Neural progenitor cell (in vitro differentiated cells): ENCODE measurements at places on chromosomes 2 and 18. TPM values are rescaled to one million over a fixed set of nuclear protein-coding genes. Genes with fewer than 3 reads are reported as not detected.
A peak's percentile ranks its signal among the peaks of the same experiment; 100 is the strongest.

The CD8A gene
- 0.03 and 0.34 TPM in 2 replicates for total RNA-seq

DNA sequence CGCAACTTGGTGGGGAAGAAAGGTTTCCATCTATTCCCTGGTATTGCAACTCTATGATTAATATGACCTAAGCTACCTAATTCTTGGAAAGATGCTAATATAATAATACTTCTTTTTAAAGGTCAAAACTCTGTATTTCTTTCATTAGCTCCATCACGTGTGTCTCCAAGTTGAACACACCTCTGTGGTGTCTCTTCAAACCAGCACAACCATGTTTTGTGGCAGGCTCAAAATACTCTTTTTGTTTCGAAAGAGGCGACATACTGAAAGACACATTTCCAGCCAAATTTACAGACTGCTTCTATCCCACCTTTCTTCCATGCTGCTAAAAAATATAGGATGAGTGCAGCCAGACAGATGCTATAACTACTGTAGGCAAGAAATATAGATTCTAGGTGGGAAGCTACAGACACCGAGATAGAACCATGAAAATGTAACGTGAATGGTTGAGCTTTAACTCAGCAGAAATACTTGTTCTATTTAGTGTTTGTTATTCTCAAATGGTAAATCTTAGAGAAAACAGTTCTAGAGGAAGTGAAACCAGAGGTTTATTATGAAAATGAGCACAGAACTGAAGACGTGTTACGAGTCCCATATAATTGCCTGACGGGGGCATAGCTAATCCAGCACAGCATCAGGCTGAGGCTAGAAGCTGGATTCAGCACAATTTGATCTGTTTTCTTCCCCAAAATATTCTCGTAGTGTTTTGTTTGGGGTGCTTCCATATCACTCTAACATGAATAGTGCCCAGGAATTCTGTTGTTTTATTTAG is 991.5 kb upstream of the FANCL start:
- H3K4me1 ChIP-seq: peaks cover 8% of the 10 kb centered on the region
- H3K27me3 ChIP-seq: no peaks in the 10 kb centered on the region
- no peak for DNase-seq
- H3K27ac ChIP-seq: no peak overlapping the region
- no peaks in the 10 kb centered on the region for H3K36me3 ChIP-seq
- H3K4me3 ChIP-seq: no peak overlapping the region

DNA sequence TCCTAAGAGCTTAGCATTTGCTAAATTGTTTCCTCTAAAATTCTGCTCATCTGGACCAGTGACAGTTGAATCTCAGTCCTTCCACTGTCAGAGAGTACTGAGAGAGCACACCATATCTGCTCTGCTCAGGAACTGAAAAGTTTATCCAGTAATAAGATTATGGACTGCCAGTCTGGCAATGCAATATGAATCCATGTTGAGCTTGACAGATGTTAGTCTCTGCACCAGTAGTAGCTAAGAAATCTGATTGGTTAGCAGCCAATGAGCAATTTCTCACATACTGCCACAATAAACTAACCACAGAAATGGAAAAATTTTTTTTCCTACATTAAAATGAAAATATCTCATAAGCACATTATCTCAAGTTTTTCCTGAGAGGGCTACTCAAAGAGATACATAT is 2.3 kb downstream of the PRKD3 start:
- peaks cover 34% of the 10 kb centered on the region for H3K4me1 ChIP-seq
- H3K36me3 ChIP-seq: no peaks in the 10 kb centered on the region
- peaks cover 27% of the 10 kb centered on the region for H3K27me3 ChIP-seq

GRCh38 chr2:100010606-100011005 is 131.8 kb downstream of the AFF3 start:
- H3K4me3 ChIP-seq: no peak overlapping the region
- H3K36me3 ChIP-seq: no peaks in the 10 kb centered on the region
- no peaks in the 10 kb centered on the region for H3K4me1 ChIP-seq
- DNase-seq: no peak
- H3K27ac ChIP-seq: no peak overlapping the region

DNA sequence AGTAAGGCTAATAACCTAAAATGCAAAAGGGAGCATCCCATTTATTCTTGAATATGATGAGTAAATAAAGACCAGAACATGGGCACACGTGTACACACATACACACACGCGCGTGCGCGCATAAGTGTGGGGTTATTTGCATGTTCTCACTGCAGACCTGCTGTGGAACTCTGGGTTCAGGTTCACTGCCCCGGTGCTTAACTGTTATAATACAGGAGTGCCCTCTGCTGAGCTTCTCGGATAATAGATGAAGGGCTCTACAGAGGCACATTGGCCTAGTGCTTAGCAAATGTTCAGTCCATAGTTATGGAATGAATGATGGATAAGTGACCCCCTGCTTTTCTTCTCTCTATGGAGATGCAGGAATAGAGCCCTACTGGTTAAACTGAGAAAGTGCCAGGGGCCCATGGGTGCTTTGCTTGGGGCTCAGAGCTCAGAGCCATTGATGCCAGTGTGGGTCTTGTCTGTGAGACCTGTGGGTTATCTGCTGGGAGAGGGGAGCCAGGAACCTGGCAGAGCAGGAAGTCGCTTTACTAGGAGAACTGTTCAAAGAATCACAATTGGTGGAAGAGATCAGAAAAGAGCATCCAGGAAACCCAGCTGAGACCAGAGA is 3.6 kb upstream of the ARL4C start:
- no peaks in the 10 kb centered on the region for H3K27me3 ChIP-seq
- no peaks in the 10 kb centered on the region for H3K36me3 ChIP-seq
- peaks cover 16% of the 10 kb centered on the region for H3K4me1 ChIP-seq

The ILKAP gene
- 19.0 and 24.7 TPM in 2 replicates for total RNA-seq

DNA sequence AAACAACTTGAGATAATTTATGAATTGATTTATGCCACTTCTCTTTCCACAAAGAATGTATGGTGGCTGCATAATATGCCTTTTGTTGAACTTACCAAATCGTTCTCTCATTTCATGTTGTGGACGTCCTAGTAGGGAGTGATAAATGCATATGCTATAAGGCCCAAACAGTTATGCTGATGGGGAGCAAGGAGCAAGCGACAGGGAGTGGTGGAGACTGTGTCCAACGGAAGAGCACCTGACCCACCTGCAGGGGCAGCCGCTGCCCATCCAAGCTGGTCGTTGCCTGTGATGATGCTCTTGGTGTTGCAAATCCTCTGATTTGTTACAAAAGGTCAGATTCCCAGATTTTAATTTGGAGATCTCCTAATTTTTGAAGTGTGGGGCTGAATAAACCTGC is 31.0 kb upstream of the MGAT4A start:
- no peak overlapping the region for H3K27ac ChIP-seq
- H3K36me3 ChIP-seq: no peaks in the 10 kb centered on the region
- DNase-seq: no peak

The HOXD1 gene
- total RNA-seq: not detected in 2 replicates

- peaks cover 47% of the 10 kb centered on the region for H3K4me1 ChIP-seq
- DNase-seq: peak; percentile 46
- peaks cover 3% of the 10 kb centered on the region for H3K27me3 ChIP-seq
- no peak overlapping the region for H3K4me3 ChIP-seq
- H3K27ac ChIP-seq: no peak overlapping the region
Observed at GRCh38 chr2:7725171-7725849, 808.1 kb downstream of the RNF144A start.

- peaks cover 7% of the 10 kb centered on the region for H3K4me1 ChIP-seq
- no peaks in the 10 kb centered on the region for H3K36me3 ChIP-seq
- no peak overlapping the region for H3K4me3 ChIP-seq
- no peak overlapping the region for H3K27ac ChIP-seq
Observed at GRCh38 chr2:134713176-134713575, 5.6 kb downstream of the TMEM163 start.

GRCh38 chr2:95234816-95235215 is 27.5 kb downstream of the ZNF892 start:
- H3K4me3 ChIP-seq: no peak overlapping the region
- no peaks in the 10 kb centered on the region for H3K4me1 ChIP-seq
- H3K27ac ChIP-seq: no peak overlapping the region
- DNase-seq: no peak
- H3K27me3 ChIP-seq: no peaks in the 10 kb centered on the region

DNA sequence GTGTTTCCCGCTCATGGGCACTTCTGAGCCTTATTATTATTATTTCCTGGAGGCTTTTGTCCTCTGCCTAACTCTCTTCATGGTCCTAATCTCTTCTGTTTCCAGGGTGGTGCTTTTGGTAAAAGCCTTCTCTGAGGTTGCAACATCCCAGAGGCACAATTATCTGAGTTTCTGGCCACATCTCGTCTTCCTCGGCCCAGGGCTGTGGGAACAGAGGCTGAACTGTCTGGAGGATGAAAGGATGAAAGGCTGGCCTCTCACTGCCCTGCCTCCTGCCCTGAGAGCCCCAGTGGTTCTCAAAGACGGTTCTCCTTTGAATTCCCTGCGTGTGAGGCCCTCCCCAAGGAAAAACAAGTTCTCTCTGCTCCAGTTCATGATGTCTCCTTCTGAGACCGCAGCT is 13.8 kb downstream of the GYPC start:
- H3K36me3 ChIP-seq: no peaks in the 10 kb centered on the region
- H3K27me3 ChIP-seq: no peaks in the 10 kb centered on the region
- no peak overlapping the region for H3K4me3 ChIP-seq
- no peak overlapping the region for H3K27ac ChIP-seq
- H3K4me1 ChIP-seq: peaks cover 11% of the 10 kb centered on the region

DNA sequence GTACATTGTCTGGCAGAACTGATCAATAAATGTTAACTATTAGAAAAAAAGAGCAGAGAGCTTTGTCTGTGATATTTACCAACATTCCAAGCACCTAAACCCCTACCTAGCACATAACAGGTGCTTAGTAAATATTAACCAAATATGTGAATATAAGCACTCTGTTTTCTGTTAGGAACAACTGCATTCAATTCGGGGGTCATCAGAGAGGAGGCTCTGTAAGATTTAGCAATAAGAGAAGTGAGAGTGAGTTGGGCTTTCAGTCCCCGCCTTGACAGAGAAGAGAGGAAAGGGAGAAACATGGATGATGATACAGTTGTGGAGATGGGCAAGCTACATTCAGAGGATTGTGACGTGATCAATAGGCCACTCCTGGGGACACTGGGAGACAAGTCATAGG is 47.7 kb downstream of the MYOM1 start:
- DNase-seq: no peak
- no peaks in the 10 kb centered on the region for H3K4me1 ChIP-seq
- H3K36me3 ChIP-seq: no peaks in the 10 kb centered on the region
- H3K27me3 ChIP-seq: no peaks in the 10 kb centered on the region

DNA sequence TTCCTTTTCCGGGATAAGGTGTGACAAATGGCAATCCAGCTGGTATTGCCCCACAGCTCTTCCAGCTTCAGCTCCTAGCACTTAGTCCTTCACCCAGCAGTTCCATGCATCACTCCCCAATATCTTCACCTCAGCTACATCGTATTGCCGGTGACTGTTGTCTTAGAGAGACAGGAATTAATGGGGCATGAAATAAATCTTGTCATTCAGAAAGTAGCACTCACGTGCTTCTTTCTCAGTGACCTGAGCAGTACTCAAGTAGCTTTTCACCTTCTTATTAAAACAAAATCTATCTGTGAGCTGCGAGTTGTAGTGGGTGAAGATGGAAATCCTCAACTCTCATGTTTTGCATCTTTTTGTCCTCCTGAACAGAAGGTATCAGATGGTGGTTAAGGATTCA is 72.8 kb downstream of the PTH2R start:
- H3K27ac ChIP-seq: no peak overlapping the region
- H3K4me1 ChIP-seq: no peaks in the 10 kb centered on the region
- H3K36me3 ChIP-seq: no peaks in the 10 kb centered on the region
- DNase-seq: no peak
- no peak overlapping the region for H3K4me3 ChIP-seq
- no peaks in the 10 kb centered on the region for H3K27me3 ChIP-seq
